Stimulated activated CD4-positive, alpha-beta T cell treated with anti-CD3 and anti-CD28 coated beads, Interleukin-1b, Interleukin-23, amount 100 ng/mL, for 1 hour (primary cell): ENCODE measurements at places on chromosomes 5 and 9.

- no peak for DNase-seq
Measured at GRCh38 chr5:147819261-147819770, 12.2 kb downstream of the SPINK1 start.

DNA sequence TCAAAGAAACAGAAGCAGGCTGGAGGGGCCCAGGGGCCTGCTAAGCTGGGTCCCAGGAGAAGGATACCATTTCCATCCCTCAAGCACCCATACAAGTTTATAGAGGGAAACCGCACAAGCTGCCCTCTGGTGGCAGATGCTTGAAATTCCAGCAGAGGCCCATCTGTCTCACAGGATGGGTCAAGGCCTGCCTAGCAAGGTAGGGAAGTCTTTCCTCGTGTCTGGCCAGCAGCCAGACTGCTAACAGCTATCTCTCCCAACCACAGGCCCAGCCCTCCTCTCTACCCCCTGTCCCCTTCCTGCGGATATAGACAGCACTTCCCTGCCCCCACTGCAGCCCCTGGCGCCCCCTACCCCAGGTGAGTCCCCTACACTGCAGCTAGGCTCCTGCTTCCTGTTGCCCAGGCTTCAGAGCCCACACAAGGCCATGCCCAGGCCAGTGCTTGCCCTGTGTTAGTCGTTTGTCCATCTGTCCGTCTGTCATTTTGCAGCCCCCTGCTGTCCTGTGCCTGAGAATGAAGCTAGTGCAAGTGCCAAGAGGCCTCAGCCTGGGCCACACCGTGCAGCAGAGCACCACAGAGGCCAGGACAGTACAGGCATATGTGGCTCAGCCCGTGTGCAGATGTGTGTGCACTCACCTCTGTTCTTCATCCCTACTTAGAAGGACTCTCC lies 26.2 kb downstream of the TCF7 start:
- DNase-seq = no peak

DNA sequence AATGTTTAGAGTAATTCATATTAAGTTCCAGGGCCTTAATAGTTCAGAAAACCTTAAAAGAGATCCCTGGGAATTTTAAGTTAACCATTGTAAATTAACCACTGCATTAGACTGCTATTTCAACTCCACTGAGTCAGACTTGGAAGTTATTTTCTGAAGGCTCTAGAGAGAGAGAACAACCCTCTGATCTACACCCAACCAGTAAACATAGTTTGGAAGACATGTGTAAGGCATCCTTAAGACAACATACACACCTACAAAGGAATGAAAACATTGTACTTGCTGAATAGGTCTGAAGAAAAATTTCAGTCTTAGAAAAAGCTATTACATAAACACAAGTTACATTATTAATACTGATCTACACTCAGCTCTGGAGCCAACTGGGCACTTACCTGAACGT lies 158.2 kb upstream of the FST start:
- DNase-seq = no peak

DNA sequence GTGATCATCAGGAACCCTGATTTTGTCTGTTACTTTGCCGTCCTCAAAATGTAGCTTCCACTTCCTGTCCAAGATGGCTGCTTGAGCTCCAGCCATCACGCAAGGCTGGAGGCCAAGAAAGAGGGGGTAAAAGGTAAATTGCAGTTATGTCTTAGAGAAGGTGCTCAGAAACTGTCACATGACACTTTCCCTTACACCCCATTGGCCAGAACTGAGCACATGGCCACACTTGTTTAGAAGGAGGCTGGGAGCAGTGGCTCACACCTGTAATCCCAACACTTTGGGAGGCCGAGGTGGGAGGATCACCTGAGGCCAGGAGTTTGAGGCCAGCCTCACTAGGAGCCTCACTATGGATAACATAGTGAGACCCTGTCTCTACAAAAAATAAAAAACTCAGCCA lies 140.9 kb downstream of the RGS3 start:
- no peak for DNase-seq

DNA sequence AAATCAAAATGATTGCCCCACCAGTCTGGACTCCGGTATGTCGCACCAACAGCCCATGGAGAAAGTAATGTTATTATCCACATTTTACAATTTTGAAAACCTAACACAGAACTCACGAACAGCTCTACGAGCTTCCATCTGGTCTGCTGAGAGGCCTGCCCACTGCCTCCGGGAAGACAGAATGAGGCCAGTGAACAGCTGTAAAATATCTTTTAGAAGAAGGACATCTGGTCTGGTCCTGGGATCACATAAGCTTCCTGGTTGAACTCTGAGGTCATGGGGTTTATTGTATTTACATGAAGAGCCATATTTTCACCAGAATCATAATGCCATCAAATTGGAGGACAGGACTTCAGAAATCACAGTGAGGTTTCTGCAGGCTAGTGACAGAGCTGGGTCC lies 89.0 kb downstream of the FRMD3 start:
- DNase-seq = no peak

DNA sequence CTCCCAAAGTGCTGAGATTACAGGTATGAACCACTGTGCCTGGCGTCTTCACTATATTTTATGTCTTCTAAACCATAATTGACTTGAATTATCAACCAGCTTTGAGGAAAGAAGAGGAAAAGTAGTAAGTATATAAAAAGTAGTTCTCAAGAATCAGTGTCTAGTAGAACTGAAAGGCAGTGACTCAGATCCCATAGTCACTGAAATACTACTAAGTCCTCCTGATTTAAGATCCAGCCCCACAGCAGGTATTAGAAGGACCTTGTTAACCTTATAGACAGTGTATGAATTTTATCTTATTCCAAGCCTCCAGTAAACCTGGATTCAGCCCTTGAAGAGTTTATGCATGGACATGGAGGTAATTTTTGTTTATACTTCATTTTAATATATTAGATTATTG lies 31.5 kb downstream of the LNPEP start:
- no peak for DNase-seq

DNA sequence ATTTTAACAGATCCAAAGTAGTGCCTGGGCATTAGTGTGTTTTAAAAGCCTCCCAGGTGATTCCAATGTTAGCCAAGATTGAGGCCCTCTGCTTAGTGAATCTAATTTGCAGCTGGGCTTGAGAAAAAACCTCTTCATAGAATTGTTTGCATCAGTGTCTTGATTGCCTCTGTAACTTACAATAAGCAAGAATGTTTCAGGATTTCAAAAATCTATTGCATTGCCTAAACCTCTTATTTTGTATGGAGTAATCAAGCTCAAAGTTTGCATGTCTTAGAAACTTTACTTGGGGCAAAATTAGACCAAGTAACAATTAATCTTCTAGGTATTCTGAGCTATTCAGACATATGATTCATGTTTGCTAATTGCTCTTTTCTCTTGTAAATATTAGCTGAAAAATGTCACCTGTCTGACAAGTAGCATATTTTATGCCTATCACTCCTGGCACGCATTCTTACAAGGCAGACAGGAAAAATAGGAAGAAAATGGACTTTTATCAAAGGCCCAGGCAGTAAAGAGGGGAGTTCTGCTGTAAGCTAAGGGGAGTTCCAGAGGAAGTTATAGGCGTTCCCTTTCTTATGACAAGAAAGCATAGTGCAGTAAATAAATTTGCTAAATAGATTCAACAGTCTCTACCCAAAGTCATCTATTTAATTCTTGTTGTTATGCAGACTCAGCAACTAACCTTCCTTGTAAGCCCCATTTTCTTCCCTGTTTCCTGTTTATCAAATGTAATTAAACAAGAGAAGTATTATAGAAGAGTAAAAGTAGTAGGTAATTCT lies 21.0 kb downstream of the PDCD1LG2 start:
- DNase-seq = no peak

DNA sequence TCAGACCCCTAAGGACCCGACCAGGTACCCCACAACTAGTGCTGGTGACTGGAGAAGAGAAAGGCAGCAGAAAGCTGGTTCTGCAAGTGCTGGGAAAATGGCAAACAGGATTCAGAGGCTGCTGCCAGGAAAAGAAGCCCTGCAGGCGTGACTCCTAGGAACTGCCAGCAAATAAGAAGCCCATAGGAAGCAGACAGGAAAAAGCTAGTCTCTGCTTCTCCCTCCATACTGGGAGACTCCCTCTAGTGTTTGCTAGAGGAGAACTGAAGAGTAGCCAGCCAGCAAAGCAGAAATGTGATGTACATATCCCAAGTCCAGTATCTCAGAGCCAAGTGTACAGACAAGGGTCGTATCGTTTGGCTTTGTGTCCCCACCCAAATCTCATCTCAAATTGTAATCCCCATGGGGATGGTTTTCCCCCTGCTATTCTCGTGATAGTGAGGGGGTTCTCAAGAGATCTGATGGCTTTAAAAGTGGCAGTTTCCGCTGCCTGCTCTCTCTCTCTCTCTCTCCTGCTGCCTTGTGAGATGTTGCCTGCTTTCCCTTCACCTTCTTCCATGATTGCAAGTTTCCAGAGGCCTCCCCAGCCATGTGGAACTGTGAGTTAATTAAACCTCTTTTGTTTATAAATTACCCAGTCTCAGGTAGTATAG lies 38.1 kb upstream of the TUSC1 start:
- DNase-seq = no peak

DNA sequence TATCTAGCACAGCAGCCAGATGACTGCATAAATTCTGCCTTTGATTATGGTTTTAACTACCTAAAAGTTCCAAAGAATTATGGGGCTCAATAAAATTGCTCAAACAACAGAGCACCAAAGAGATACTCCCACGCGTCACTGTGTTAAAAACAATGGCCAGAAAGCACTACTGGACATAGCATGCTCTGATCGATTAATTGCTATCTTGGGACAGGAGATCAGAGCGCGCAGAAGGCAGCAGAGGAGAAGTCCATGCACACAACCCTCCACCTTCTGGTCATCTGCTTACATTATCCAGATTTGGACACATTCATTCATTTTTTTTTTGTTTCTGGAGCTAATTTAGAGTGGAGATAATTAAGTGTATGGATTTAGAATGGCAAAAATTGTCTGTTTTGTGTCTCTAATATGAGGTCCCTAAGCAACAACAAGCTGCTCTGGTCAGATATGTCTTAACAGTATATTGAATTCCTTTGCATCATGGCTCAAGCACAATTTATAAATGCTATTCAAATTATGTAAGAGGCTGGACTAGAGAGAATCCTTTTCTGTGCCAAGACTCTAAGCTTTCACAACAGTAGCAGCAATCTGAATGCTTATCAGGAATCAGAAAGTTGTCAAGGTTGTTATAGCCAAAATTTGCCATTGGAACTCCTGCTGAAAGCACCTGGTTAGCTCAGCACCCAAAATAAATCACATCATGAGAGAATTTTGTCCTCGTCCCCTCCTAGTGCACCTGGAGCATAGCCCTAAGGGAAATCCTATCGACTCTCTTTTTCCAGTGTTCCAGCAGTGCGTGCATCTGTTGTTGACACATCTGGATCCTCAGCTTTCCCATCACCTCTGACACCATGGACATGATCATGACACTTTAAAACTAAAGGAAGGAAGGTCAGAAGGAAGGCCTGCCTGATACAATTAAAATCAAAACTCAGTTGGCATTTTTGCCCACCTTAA lies 98.6 kb upstream of the HMHB1 start:
- no peak for DNase-seq

GRCh38 chr9:35680331-35681105 lies 6.8 kb downstream of the CA9 start:
- no peak for DNase-seq

GRCh38 chr9:91771027-91771426 lies 179.0 kb downstream of the ROR2 start:
- no peak for DNase-seq

- DNase-seq = no peak
Measured at GRCh38 chr5:94832685-94833084, 214.2 kb downstream of the SLF1 start.

GRCh38 chr9:127209948-127210640 lies 54.5 kb upstream of the GARNL3 start:
- DNase-seq = no peak

- no peak for DNase-seq
Measured at GRCh38 chr9:86485359-86485758, 131.1 kb upstream of the TUT7 start.

DNA sequence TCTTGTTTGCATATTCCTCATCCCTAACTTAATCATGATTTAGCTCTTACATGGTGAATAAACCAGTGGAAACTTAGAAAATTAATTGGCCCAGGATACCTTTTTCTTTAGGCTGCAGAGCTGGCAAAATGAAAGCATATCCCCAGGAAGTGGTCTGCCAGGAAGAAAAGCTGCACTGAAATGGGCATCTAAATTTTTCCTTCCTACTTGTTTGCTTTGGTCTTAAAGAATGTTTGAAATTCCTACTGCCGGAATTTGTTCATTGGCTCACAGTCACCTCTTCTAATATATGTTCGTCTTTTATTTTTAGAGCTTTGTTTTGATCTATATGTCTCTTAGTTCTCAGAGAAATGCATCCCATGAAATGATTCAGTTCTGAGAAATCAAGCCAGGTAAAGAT lies 113.2 kb upstream of the ELL2 start:
- DNase-seq = no peak

DNA sequence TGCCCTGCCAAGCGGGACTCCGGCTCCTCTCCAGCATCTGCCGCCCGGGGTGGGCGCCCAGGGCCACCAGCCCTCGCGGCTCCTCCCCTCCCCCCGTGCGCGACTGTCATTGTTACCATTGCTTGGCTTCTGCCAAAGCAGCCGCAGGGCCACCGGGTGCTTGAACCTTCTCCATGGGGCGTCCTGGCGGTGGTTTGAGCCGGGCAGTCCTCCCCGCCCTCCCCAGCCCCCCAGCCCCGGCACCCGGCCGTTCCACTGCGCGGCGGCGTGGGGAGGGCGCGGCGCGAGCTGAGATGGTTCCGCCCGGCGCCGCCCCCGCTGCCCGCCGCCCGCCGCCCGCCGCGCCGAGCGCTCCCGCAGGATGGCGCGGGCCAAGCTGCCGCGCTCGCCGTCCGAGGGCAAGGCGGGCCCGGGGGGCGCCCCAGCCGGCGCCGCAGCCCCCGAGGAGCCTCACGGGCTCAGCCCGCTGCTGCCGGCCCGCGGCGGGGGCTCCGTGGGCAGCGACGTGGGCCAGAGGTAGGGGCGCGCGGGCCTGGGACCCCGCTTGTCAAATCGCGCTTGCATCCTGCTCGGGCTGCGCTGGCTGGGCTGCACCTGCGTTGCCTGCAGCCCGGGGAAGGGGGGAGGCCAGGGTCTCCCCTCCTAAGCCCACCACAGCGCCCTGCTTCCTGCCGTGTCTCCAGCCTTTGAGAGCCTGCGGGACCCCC lies 34.4 kb downstream of the KCNT1 start:
- no peak for DNase-seq

DNA sequence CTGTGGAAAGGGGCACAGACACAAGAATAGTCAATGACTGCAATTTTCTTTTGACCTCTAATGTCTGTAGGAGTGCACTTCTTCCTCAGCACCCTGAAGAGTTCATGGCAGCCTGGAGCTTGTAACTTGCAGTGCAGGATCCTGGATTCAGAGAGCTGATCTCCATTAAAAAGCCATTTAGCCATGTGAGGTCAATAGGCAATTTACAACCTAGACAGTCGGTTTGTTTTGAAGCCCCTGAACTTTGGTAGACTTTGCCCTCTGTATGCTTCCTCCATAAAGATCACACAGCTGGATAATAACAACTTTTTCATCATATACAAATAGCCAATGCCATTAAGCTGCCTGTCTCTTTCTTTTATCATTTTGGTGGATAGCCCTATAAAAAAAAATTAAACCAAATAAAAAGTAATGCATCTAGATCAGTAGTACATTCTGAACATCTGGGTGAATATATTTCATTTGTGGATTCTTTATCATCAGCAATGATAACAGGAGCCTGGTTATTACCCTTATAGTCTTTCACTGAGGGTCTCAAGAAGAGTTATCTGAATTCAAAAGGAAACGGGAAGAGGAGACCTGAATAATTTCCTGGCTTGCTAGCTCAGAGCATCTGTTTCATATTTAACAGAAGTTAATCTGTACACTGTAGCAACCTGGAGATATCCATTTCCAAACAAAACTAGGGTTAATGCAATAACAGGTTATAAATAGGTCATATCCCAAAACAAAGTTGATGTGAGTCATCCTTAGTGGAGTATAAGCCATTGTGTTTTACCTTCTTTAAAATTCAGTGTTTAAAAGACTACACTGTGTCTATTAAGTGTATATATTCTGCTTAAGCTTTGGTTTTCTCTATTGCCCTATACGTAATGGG lies 193.8 kb upstream of the ACTBL2 start:
- DNase-seq = no peak
